ENCODE measurements at places on chromosomes 11 and 22.

GRCh38 chr22:23090457-23090835 is 20.1 kb downstream of the GNAZ start:
- no peak for DNase-seq

- DNase-seq: no peak
These were observed 97.5 kb downstream of the LUZP2 start for GRCh38 chr11:24594401-24594800.

- DNase-seq: no peak
These were observed 95.6 kb downstream of the AMBRA1 start for GRCh38 chr11:46498179-46498578.

- DNase-seq: no peak
These were observed 80.3 kb downstream of the NXPE2 start for GRCh38 chr11:114758627-114759026.

DNA sequence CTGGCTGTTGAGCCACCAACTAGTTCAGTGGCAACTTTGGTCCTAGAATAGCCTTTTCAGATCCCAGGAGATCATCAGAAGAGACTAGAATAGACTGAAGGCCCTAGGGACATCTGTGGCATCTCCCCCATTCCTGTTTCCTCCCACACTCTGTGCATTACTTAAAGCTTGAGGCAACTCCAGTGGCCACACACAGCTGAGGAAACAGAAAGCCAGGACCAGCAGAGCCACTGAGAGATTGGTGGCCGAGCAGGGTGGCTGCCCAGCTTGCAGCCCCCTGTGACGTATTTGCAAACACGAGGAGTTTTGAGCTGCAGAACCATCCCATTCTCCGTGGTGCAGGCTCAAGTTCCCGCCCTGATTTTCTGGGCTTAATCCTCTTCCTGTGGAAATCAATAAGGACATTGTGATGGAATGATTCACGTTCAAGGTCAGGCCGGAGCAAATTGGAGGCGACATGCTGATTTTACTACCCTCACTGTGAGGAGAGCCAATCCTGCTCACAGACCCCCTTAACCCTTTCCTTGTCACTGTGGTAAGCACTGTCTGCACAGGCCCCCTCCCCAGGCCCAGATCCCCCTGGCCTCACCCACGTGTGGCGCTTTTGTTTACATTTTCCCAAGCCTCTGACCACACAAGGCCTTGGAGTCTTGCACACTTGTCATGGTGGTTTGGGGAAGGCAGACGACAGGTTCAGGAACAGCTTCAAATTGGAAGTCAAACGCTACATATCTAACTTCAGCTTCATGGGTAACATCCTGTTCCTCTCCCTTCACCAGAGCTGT is 69.1 kb upstream of the MYOD1 start:
- DNase-seq: no peak

DNA sequence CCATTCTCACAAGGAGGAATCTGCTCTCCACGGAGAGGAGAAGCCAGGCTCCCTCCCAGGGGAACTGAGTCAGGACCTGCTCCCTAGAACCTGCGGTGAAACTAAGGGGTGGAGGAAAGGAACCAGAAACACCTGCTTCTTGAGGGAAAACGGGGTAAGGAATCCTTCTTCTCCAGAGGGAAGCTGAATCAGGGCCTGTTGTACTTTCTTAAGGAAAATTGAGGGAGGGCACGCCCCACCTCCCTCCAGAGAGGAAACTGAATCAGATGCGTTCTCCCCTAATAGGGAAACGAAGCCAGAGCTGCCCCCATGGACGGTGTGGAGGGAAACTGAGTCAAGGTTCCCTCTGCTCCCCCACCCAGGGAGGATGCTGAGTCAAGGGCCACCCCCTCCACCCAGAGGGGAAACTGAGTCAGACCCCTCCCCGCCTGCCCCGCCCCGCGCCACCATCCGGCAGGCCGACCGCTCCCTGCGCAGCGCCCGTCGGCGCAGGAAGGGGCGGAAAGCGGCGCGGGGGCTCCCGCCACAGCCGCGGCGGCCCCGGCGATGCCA is 393 bp downstream of the RELA start:
- no peak for DNase-seq

- DNase-seq: no peak
These were observed 53.4 kb downstream of the SLC1A2 start for GRCh38 chr11:35365961-35366360.

DNA sequence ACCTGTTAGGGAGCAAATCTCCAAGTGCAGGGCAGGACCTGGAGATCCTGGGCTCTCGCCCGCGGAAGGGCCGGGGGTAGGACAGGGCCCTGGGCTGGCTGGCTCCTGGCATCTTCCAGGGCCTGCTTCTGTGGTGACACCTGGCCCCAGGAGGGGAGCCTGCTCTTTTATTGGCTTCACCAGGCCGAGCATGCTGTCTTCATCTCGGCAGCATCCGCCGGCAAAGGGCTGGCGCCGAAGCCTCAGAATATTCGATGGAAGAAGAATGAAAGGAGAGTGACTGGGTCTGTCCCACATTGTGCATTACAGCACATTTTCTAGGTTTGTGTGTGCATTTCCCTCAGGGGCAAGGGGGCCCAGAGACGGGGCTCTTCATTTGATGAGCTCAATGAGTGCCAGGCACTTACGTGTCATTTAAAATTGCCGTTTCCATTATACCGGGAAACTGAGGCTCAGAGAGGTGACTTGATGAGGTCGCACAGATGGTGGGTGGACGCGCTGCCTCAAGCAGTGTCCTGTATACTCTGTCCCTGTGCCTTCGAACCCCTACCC is 70.0 kb downstream of the RBX1 start:
- no peak for DNase-seq

DNA sequence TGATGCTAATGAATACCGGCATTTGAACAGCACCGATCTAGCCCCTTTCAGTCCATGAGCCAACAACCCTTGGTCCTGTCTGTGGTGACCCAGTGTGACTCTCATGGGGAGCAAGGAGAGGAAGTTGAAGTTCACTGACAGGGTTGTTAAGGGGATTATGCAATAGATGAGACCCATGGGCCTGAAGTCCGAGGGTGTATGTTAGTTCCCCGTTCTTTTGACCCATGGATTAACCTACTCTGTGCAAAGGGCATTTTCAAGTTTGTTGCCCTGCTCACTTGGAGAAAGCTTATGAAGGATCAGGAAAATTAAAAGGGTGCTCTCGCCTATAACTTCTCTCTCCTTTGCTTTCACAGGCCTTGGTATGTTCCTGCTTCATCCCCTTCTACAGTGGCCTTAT is 4.9 kb downstream of the PNPLA3 start:
- DNase-seq: peak; percentile 44

DNA sequence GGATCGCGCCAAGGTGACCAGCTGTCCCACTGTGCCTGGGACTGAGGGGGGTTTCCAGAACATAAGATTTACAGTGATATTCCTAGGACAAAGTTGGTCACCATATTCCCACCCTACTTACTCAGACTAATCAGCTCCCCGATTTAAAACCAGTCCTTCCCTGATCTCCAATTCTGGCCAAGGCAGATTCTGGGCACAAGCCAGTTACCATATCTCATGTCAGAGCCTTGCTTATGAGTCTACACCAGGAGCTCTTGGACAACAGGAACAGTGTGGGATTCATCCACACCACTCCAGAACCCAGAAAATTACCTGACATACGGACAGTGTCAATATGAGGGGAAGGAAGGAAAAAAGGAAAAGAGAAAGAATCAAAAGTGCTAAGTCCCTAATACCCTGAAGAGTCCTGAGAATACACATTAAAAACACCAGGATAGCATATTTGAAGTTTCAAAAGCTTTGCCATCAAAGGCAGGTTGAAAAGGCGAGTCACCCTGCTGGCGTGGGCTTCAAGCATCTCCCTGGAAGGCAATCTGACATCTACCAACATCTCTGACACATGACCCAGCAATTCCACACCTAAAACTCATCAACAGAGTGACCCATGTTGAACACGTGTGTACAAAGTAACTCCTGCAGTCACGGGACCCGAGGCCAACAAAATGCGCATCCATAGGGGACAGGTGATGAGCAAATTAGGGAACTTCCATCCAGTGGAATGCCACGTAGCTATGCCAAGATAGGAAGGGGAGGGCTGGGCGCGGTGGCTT is 8.0 kb upstream of the IL2RB start:
- no peak for DNase-seq

DNA sequence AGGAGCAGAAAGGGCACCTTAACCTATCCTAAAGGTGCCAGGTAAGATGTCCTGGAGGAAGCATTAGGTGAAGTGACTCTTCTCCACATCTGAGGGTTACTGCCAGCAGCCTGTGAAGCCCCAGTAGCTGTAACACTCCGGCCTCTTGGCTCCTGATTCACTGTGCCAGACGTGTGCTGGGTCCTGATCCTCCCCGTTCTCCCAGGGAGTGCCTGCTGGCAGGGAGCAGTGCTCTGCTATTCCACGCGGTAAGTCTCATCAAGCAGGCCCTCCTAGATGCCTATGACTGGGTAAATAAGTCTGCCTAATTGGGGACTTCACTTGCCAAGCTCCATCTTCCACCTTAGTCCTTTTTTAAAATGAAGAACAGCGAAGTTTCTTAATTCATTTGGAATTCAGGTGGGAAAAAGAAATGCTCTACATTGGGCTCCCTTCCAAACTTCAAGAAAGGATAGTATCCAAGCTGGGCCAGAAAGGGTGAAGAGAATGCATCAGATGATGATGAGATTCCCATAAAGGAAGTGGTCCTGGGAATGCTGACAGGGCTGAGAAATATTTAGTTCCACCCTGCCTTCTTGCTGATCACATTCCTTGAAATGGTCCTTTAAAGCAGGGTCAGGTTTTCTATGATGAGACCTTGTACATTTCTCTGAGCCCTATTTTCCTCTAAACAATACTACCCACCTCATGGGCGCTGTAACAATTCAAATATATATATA is 188.0 kb downstream of the MAML2 start:
- no peak for DNase-seq

DNA sequence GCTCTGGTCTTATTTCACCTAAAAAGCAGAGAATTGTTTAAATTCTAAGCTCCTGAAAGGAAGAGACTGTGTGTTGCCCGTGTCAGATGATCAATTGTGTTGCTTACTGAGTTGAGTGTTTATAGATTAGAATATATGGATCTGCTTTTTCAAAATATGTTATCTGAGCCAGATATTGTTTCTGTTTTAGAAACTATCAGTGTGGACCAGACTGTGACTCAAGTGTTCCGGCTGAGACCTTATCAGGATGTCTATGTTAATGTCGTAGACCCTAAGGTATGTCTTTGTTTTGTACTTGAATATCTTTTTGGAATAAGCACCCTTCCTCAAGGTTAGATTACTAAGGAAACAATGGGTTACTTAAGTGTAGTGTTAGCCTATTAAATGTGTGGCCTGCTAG is 11.0 kb downstream of the DEPDC5 start:
- DNase-seq: peak; percentile 43

GRCh38 chr11:27720277-27720830 is 20.1 kb upstream of the BDNF start:
- peak; percentile 79 for DNase-seq

GRCh38 chr11:43558556-43559127 is 121.9 kb upstream of the HSD17B12 start:
- DNase-seq: no peak

DNA sequence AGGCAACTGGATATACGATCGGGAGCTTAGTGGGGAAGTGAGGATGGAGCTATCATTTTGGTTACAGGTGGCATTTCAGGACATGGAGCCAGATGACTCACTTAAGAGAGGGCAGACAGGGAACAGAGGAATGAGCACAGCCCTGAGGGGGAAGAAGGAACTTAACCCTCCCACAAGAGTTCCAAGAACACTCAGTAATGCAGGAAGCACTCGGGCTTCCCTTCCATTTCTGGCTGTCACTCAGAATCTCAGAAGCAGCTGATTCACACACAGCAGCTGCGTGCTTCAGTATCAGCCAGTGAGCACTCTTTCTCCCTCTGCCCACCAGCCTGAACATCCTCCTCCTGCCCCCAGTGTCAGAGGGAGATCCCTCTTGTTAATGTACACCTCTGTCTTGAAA is 34.8 kb downstream of the EFCAB6 start:
- no peak for DNase-seq

- no peak for DNase-seq
These were observed 225.9 kb downstream of the BRD1 start for GRCh38 chr22:49601614-49602321.

- no peak for DNase-seq
These were observed 83.7 kb downstream of the CDKN1C start for GRCh38 chr11:2801711-2802388.

- DNase-seq: no peak
These were observed 119.8 kb upstream of the NAV2 start for GRCh38 chr11:19592842-19593241.

DNA sequence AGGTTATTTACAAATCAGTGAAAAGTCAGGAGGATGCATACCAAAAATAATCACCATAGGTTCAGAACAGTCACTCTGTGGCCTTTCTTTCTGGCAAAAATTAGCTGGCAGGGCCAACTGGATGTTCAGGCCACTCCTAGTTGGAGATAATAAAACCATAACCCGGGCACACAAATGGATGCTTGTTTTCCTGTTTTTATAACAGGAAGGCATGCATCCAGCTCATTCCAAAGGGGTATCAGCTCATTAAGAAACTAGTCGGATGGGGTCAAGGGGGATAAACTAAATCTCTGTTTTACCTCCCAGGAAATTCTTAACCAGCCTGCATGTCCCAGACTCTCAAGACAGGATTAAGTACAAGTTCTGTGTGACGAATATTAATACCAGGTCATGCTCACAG is 81.0 kb downstream of the FBXO7 start:
- no peak for DNase-seq
